NCI-H2171 (cell line): ENCODE measurements at places on chromosomes 6 and 20.
A peak's percentile ranks its signal among the peaks of the same experiment; 100 is the strongest.

DNA sequence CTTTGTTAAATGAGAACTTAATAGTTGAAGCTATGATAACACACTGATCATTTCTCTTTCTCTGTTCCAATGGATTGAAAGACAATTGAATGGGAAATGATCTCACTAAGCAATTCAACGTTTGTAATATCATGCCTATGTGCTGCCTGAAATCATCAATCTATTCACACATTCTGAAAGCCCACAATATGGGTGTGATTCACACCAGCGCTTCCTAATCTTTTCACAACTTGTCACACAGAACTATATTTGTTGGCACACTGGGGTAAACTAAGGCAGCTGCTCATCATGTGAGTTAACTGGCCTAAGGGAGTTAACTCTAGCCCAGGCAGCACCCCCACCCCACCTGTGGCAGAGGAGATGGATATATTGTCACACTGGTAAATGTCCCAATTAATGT is 37.1 kb upstream of the UTRN start:
- no peak for DNase-seq

- no peak for DNase-seq
Observed at GRCh38 chr20:22698259-22698842, 114.0 kb upstream of the FOXA2 start.

DNA sequence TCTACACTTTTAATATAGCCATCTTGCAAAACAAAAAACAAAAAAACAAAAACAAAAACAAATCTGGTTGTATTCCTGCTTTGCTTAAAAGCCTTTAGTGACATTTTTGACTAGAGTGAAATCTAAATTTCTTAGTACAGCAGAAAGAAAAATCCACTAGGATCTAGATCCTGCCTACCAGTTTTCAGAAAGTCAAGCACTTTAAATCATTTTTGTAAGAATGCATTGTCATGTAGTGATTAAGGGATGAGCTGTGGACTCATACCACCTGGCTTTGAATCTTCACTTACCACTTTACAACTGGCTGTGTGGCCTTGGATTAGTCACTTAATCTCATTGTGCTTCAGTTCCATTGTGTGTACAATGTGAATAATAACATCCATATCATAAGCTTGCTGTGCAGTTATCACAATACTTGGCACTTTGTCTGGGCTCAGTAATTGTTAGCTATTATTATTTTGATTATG is 4.0 kb downstream of the MKKS start:
- no peak for DNase-seq

DNA sequence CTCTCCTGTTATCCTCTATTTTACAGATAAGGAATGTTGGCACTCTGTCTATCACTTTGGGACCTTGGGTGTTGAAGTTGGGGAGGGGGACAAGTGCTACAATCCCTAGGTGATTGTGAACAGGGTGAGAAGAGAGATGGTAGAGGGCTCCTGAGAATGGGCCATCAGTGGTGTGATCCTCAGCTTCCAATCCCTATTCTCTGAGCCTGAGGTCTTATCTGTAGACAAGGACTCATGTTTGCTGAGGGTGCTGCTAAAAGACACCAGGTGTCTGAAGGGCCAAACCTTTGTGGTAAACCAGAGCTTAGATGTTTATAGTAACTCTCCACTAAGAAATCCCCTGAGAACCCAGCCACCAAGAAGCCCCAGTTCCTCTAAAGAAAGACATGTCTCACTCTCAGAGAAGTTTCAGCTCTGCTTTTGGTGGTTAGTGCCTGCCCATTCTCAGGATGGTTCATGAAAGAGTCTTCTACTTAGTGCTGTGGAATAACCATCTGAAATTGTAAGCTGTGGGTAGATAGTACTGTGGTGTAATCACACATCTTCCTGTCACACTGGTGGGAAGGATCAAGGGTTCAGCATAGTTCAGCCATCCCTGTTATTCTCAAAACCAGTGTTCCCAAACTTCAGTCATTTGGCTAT is 58.2 kb upstream of the IL20RA start:
- no peak for DNase-seq

GRCh38 chr20:1711826-1712601 is 54.4 kb upstream of the SIRPG start:
- DNase-seq: peak; percentile 30

DNA sequence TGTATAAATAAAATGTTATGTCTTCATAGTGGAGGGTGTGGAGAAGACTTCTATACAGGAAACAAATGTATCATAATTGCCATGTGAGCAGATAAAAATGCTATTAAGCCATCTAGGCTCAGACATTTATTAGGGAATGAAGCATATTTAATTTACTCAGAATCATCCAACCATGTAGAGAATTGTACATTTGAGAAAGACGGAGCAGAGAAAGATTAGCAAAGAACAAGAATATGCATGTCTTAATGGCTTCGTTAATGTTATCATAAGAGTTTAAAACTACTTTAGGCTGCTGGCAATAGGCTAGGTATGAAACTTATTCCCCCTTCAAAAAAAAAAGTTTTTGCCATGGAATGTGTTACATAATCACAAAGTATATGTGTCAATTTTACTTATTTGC is 6.1 kb downstream of the ANKRD6 start:
- DNase-seq: no peak

GRCh38 chr6:83443516-83443915 is 12.7 kb upstream of the ME1 start:
- no peak for DNase-seq

DNA sequence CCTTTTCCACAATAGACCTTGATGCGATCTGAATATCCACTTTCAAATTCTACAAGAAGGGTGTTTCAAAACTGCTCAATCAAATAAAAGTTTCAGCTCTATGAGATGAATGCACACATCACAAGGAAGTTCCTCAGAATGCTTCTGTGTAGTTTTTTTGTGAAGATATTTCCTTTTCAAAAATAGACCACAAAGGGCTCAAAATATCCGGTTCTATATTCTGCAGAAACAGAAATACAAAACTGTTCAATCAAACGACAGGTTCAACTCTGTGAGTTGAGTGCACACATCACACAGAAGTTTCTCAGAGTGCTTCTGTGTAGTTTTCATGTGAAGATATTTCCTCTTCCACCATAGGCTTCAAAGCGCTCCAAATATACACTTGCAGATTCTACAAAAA is 293.9 kb upstream of the DEFB115 start:
- DNase-seq: no peak

DNA sequence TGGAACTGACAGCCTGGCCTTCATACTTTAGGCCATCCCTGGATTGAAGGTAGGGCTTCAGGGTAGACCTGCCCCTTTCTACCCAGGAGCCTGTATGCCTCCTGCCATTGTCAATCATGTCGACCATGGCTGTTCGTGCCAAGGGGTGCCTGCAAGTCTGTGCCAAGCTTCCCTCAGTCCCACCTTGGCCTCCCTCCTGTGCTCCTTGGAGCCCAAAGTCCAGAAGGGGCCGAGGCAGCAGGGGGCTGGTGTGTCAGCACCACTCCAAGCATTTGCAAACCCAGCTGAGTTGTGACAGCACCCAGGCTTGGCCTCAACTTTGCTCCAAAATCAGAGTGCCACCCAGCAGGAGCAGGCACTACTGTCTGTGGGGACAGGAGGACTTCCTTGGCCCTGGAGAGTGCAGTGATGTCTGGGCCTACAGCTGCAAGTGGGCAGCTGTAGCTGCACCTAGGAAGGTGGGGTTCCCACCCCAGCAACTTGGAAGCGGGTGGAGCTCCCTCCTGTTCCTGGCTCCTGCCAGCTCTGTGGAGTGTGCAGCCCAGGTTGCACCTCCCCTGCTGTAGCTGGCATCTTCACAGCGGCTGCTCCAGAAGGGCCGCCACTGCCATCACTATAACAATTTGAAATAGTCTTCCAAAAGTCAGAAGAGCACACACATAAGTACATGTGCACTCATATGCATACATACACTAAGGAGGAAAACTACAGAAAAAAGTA is 1719.3 kb downstream of the HACE1 start:
- no peak for DNase-seq
